ENCODE measurements at places on chromosomes 4 and X.

- H3K4me3 ChIP-seq: no peak overlapping the region
- no peak for DNase-seq
- H3K36me3 ChIP-seq: no peaks in the 10 kb centered on the region
- no peak overlapping the region for H3K27ac ChIP-seq
- no peaks in the 10 kb centered on the region for H3K4me1 ChIP-seq
Observed at GRCh38 chrX:101265869-101266428, 25.2 kb downstream of the TAF7L start.

GRCh38 chr4:174120446-174121295 lies 162.8 kb downstream of the FBXO8 start:
- no peak overlapping the region for H3K27ac ChIP-seq
- no peaks in the 10 kb centered on the region for H3K36me3 ChIP-seq
- H3K4me1 ChIP-seq: no peaks in the 10 kb centered on the region
- peak; percentile 58 for DNase-seq

GRCh38 chr4:41873380-41874295 lies 61.6 kb upstream of the TMEM33 start:
- H3K4me1 ChIP-seq: no peaks in the 10 kb centered on the region
- H3K4me3 ChIP-seq: no peak overlapping the region
- no peaks in the 10 kb centered on the region for H3K27me3 ChIP-seq
- no peaks in the 10 kb centered on the region for H3K36me3 ChIP-seq

DNA sequence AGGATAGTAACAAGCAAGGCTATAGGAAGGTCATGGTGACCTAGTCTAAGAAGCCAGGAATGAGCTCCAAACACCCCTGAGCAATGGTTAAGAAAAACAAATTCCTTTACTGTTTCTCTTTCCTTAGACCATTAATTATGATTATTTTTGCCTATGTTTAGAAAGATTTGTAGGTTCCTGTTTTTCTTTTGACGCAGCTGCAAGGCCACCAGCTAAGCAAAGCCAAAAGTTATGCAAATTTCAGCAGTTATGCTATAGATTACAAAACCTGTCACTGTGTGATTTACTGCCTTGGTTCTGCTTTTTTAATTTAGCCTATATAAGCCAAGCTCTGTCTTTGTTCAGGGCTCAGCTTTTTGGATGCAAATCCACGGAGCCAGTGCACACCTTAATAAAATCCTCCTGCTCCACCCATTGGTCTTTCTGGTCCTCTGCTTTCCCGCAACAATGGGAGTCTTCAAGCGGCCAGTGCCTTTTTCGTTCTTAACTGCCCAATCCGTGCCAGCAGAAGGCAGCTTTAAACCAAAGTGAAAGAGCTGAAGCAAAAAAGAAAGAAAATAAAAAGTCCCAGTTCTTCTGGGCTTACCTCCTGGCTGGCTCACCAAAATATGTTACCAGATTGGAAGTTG lies 1.4 kb upstream of the CEP135 start:
- H3K4me3 ChIP-seq: peak overlapping the region; percentile 86
- H3K4me1 ChIP-seq: peaks cover 33% of the 10 kb centered on the region

DNA sequence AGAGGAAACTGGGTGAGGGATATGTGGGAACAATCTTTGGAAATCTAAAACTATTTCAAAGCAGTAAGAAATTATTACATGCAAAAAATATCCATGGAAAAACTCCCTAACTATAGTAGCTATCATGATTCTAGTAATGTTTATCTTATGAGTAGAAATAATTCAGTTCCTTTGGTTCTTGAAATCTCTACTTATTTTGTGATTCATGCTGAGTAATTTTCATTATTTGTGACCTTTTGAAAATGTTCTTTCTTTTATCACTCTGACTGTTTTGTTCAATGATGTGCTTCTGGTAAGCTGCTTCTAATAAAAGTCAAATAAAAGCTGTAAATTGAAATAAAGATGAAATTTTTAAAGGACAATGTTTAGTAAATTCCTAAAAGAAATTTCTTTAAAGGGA lies 40.4 kb upstream of the MAGEB10 start:
- no peaks in the 10 kb centered on the region for H3K36me3 ChIP-seq
- H3K27me3 ChIP-seq: no peaks in the 10 kb centered on the region
- H3K4me3 ChIP-seq: no peak overlapping the region
- no peak for DNase-seq
- H3K27ac ChIP-seq: no peak overlapping the region
- no peaks in the 10 kb centered on the region for H3K4me1 ChIP-seq

- no peak overlapping the region for H3K4me3 ChIP-seq
- H3K36me3 ChIP-seq: no peaks in the 10 kb centered on the region
- no peak overlapping the region for H3K27ac ChIP-seq
Observed at GRCh38 chr4:95591278-95591677, 42.5 kb upstream of the UNC5C start.

GRCh38 chrX:56729152-56729850 lies at the start of gene NBDY:
Gene NBDY (plus strand): TSS chrX:56729243. CDS start chrX:56729354, 111 bp downstream.
- H3K4me3 ChIP-seq: peak within 1 kb of the TSS; percentile 70
- peaks cover 26% of the 10 kb centered on the region for H3K4me1 ChIP-seq
- no peaks in the 10 kb centered on the region for H3K36me3 ChIP-seq
- peak within 1 kb of the TSS; percentile 49 for H3K27ac ChIP-seq
- DNase-seq: peak; percentile 76
- no peaks in the 10 kb centered on the region for H3K27me3 ChIP-seq

GRCh38 chr4:35820003-35820402 lies 424.3 kb downstream of the ARAP2 start:
- no peak for DNase-seq
- no peaks in the 10 kb centered on the region for H3K36me3 ChIP-seq
- H3K27me3 ChIP-seq: no peaks in the 10 kb centered on the region
- no peak overlapping the region for H3K4me3 ChIP-seq

DNA sequence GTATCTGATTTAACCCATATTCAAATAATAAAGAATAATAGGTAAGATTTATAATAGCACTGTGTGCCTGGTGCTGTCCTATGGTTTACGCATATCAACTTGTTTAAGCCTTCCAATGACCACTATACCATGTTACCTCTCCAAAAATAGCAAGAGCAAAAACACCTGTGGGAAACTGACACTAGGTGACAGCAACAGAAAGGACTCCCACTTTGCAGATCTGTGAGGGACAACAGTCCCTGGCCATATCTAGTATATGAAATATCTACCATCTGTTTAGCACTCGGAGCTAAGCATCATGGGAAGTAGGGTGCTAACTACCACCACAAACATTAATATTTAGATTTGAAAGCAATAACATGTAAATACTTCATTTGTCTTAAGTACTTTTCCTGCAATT lies 55.7 kb upstream of the TXK start:
- H3K4me3 ChIP-seq: no peak overlapping the region
- no peaks in the 10 kb centered on the region for H3K27me3 ChIP-seq
- H3K4me1 ChIP-seq: peaks cover 11% of the 10 kb centered on the region

DNA sequence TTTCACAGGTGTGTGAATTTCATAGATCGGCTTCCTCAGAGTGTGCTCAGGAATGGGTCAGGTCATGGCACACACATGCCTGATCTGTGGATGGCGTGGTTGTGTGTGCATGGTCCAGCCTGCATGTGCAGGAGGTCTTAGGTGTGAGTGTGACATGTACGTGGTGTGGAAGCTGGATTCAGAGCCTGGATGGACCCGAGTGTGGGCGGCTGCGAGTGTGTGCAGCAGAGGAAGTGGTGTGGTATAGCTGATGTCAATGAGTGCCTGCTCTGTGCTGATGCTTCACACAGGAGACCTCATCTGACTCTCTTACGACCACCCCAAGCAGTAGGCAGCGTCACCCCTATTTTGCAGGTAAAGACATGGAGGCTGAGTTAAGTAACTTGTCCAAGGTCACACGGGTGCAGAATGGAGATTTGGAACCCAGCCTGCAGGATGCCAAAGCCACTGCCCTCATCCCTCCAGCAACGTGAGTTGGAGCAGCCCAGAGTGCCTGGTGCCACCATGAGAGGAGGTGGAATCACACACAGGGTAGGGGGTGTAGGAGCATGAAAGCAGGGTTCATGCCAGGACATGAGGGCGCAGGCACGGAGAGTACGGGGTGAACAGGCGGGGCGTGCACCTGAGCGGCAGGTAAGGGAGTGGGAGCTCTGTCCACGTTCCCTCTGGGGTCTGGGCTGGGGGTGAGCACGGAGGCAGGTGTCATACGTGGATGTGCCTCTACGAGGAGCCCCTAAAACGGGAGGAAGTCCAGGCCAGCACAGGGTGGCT lies 24.2 kb upstream of the C4orf50 start:
- H3K27ac ChIP-seq: no peak overlapping the region
- DNase-seq: no peak
- no peaks in the 10 kb centered on the region for H3K27me3 ChIP-seq

DNA sequence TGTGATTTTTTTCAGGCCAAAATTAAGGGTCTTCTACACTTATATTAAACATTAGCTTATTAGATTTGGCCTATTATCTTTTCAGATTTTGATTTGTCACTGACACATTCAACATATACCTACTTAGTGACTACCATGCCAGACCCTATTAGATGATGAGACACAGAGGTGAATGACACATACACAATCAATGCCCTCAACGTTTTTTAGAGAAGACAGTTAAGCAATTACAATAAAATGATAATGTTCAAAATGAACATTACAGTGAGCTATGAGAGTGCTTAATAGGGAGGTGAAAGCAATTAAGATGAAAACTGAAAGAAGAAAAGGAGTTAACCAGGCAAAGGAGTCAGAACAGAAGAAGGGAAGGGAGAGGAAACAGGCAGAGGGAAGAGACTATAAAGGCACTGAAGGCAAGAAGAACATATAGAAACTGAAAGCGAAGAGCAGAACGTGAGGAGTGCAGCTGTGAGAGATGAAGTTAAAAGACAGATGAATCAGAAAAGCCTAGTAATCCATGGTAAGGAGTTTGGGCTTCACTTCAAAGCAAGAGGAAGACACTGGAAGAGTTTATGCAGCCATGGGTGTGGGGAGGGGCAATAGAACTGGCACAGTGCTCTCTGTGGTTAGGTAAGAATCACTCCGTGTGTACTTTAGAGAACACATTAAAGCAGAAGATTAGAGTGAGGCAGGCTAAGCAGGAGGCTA lies 119.0 kb downstream of the REELD1 start:
- H3K36me3 ChIP-seq: no peaks in the 10 kb centered on the region
- no peaks in the 10 kb centered on the region for H3K4me1 ChIP-seq
- no peaks in the 10 kb centered on the region for H3K27me3 ChIP-seq
- peak; percentile 44 for DNase-seq
- peak overlapping the region; percentile 2 for H3K4me3 ChIP-seq

- no peaks in the 10 kb centered on the region for H3K4me1 ChIP-seq
- H3K4me3 ChIP-seq: no peak overlapping the region
- no peaks in the 10 kb centered on the region for H3K27me3 ChIP-seq
- H3K27ac ChIP-seq: no peak overlapping the region
- no peak for DNase-seq
Observed at GRCh38 chrX:1031521-1032430, 180.7 kb downstream of the CRLF2 start.

- H3K27ac ChIP-seq: no peak overlapping the region
- DNase-seq: no peak
- no peaks in the 10 kb centered on the region for H3K36me3 ChIP-seq
- H3K4me3 ChIP-seq: no peak overlapping the region
- no peaks in the 10 kb centered on the region for H3K27me3 ChIP-seq
Observed at GRCh38 chr4:87103691-87104187, 116.7 kb downstream of the KLHL8 start.

DNA sequence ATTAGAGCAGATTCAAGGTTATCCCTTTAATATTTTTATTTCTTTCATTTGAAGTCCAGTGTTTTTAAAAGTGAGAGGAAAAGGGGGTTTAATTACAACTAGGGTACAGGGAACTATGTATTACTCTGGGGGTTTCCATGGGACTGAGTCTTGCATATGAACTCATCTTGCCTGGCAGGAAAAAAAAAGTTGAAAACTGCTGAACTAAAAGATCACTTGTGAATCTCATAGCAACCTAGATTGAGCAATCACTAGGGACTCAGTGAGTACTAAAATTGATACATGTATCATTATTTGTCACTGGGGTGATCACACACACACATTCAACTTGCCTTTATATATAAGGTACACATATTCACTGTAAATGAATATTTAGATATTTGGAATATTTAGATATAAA lies 180.7 kb upstream of the SFRP2 start:
- H3K27me3 ChIP-seq: no peaks in the 10 kb centered on the region
- no peaks in the 10 kb centered on the region for H3K36me3 ChIP-seq
- H3K4me3 ChIP-seq: no peak overlapping the region
- no peak overlapping the region for H3K27ac ChIP-seq

DNA sequence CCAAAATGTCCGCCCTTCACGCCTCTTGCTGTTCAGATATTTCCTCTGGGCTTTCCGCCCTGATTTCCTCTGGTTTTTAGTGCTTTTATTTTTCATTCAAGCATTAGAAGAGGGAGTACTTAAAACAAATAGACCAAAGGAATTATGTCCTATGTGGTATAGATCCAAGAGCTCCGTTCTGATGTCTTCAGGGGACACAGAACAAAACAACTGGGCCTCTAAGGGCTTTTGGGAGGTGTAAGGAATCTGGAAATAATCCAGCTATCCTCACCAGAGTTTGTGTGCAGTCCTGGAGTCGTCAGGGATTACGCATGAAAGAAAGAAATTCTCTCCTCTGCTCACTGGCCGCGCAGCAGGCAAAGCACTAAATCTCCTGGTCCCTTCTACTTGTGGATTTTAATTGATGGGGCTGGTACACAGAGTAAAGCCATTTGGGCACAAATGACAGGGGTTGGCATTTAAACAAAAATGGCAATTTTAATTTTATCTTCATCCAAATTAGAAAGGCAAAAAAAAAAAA lies 999.2 kb downstream of the ADGRL3 start:
- DNase-seq: no peak
- no peaks in the 10 kb centered on the region for H3K27me3 ChIP-seq
- H3K4me1 ChIP-seq: no peaks in the 10 kb centered on the region
- H3K4me3 ChIP-seq: no peak overlapping the region
- no peaks in the 10 kb centered on the region for H3K36me3 ChIP-seq

DNA sequence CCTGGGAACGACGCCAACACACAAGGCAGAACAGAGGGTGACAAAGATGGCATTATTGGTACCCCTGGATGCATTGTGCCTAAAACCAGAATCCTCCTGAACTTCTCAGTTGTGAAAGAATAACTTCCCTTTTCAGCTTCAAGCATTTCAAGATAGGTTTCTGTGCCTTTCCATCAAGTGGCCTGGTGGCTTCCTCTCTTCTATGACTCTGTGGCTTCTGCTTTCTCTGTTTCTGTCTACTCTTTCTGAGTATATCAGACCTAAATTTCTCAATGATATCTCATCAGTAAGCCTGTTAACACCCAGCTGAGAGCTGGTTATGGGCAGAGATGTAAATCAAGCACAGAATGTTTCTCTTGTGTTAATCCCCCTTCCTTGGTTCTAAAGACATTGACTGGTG lies 21.4 kb upstream of the FAM9B start:
- DNase-seq: no peak
- H3K27ac ChIP-seq: no peak overlapping the region
- no peaks in the 10 kb centered on the region for H3K36me3 ChIP-seq
- H3K27me3 ChIP-seq: no peaks in the 10 kb centered on the region
- no peaks in the 10 kb centered on the region for H3K4me1 ChIP-seq

GRCh38 chr4:105248613-105249012 lies 101.9 kb downstream of the TET2 start:
- no peak overlapping the region for H3K4me3 ChIP-seq
- H3K27me3 ChIP-seq: no peaks in the 10 kb centered on the region
- H3K4me1 ChIP-seq: no peaks in the 10 kb centered on the region
- H3K36me3 ChIP-seq: no peaks in the 10 kb centered on the region

- no peaks in the 10 kb centered on the region for H3K36me3 ChIP-seq
- H3K4me1 ChIP-seq: no peaks in the 10 kb centered on the region
- H3K27ac ChIP-seq: no peak overlapping the region
- H3K4me3 ChIP-seq: no peak overlapping the region
Observed at GRCh38 chr4:7988437-7988836, 48.8 kb upstream of the AFAP1 start.

GRCh38 chrX:72105436-72105835 lies 26.3 kb downstream of the RTL5 start:
- H3K27me3 ChIP-seq: no peaks in the 10 kb centered on the region
- no peak for DNase-seq
- H3K36me3 ChIP-seq: no peaks in the 10 kb centered on the region
